HuH-7.5 (cell line): ENCODE measurements at places on chromosomes 6 and 20.
A peak's percentile ranks its signal among the peaks of the same experiment; 100 is the strongest.

GRCh38 chr20:60921022-60921622 is 330.9 kb upstream of the CDH4 start:
- DNase-seq: no peak

GRCh38 chr6:107259951-107260350 is 144.6 kb upstream of the BEND3 start:
- DNase-seq: no peak

DNA sequence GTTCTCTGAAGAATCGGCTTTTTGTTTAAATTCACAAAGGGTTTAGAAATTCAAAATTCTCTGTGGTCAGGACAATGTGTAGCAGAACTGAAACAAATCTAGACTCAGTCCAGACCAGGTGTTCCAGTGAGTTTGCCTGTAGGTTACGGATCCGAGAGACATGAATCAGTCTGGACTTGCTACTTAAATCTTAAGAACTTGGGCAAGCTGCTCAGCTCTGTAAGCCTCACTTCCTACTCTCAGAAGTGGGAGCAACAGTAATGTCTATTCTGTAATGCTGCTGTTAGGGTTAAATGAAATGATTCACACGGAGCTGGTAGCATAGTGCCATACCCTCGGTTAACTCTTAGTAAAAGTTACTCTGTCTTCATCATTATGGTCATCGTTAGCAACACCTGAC is 37.7 kb downstream of the HECA start:
- DNase-seq: no peak

GRCh38 chr6:17015144-17015543 is 86.7 kb upstream of the STMND1 start:
- no peak for DNase-seq

- no peak for DNase-seq
Measured at GRCh38 chr6:136869451-136869850, 47.1 kb downstream of the PEX7 start.

- DNase-seq: no peak
Measured at GRCh38 chr20:33669873-33670640, 3.3 kb downstream of the ACTL10 start.

GRCh38 chr6:35445691-35446090 is 6.4 kb upstream of the FANCE start:
- DNase-seq: no peak

GRCh38 chr20:19300395-19300794 is 88.0 kb downstream of the SLC24A3 start:
- DNase-seq: no peak

- DNase-seq: peak; percentile 100
Measured at GRCh38 chr20:33686100-33686983, at the start of gene E2F1. Gene E2F1 (minus strand): TSS chr20:33686385. CDS start chr20:33686264, 121 bp downstream.

DNA sequence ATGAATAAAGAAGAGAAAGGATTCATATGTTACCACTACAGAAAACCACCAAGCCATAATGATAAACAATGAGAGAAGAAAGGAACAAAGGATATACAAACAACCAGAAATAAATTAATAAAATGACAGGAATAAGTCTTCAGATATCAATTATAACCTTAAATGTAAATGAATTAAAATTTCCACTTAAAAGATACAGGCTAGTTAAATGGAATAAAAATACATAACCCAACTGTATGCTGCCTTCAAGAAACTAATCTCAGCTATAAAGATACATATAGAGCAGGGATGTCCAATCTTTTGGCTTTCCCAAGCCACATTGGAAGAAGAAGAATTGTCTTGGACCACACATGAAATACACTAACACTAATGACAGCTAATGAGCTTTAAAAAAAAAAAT is 135.9 kb upstream of the GJE1 start:
- no peak for DNase-seq

DNA sequence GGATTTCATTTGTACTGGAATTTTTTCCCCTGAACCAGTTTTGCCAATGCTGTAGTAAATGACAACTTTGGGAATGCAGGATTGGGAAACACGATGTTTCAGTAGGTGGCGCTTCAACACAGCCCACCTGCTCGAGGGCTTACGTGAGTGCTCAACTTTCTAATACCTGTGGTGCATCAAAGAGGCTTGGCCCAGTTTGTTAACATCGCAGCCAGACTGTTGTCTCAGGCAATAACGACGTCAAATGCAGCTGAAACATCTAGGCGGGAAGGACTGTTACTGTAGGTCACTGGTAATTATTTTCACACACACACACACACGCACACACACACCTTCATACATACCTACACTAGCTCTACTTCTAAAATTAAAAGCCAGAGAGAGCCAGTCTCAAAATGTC is 815.5 kb upstream of the SLC35B3 start:
- DNase-seq: peak; percentile 9

DNA sequence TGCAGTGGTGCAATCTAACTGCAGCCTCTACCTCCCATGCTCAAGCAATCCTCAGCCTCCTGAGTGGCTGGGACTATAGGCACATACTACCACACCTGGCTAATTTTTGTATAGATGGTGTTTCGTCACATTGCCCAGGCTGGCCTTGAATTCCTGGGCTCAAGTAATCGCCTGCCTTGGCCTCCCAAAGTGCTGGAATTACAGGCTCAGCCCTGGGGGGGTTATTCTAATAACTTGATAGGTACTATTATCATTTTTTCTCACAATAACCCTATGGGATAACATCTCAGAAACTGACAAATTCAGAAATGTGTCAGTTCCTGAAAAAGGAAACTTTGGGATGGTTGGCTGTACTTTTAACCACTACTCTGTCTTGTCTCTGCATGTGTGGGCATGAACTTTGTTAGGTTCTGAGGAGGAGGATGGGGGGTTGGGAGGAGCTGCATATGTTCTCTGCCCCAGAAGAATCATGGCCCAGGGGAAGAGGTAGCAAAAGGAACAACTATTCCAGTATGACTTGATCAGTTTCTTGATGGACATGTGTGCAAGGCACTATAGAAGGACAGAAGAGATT is 169.9 kb downstream of the CARMIL1 start:
- DNase-seq: no peak

- no peak for DNase-seq
Measured at GRCh38 chr20:62331347-62331746, 28.6 kb downstream of the ADRM1 start.

DNA sequence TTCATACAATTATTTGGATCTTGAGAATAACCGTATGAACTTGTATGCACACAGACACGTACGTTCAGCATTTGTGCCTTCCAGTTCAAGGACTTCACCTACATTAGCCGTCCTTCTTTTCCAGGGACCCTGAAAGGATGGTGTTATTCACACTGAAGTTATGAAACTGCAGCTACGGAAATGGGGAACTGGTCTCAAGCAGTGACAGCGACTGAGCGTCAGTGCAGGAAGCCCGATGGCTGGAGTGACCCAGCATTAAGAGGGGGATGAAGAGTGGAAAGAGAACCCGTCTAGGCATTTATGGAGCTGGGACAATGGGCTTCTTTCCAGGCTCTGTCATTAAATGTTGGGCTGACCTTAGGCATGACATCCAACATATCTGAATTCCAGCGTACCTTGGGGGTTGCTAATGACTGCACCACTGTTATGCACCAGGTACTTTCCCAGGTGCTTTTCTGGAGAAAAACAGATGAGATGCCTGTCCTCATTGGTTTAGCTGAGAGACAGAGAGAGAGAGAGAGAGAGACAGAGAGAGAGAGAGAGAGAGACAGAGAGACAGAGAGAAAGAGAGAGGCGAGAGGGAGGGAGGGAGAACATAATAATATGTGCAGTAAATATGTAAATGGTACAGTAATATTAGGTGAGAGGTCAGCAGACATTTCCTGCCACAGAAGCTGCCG is 204.7 kb upstream of the EXOC2 start:
- DNase-seq: no peak

DNA sequence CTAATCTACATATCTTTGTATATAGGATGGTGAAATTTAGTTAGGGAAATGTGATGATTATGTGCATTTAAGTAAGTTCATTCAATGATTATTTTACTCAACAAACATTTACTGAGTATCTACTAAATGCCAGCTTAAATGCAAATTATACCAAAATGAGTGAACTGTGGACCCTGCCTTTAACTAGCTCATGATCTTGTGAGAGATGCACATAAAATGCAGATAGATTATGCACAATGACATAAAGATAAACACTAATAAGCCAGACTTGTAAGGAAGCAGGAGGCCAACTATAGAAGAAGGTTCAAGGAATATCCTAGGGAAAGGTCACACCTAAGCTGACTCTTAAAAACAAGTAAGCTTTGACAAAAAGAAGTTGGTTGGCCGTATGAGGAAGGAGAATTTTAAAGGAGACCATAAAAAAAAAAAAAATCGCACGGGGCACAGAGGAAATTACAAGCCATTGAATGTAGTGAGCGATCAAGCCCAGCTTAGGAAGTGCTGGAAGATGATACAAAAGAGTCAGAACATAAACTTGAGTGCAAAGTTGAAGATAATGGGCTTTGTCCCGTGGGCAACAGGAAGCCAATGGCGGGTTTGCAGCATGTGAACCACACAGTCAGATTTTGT is 107.9 kb downstream of the NRSN1 start:
- DNase-seq: no peak

GRCh38 chr6:33850296-33850695 is 46.5 kb upstream of the MLN start:
- no peak for DNase-seq
